ENCODE measurements at places on chromosomes 2 and 18.
A peak's percentile ranks its signal among the peaks of the same experiment; 100 is the strongest.

- DNase-seq: peak; percentile 61
These were observed 1.6 kb downstream of the MTCL1 start for GRCh38 chr18:8706791-8707555.

- DNase-seq: peak; percentile 26
These were observed 68.2 kb downstream of the ZSWIM2 start for GRCh38 chr2:186780701-186781316.

DNA sequence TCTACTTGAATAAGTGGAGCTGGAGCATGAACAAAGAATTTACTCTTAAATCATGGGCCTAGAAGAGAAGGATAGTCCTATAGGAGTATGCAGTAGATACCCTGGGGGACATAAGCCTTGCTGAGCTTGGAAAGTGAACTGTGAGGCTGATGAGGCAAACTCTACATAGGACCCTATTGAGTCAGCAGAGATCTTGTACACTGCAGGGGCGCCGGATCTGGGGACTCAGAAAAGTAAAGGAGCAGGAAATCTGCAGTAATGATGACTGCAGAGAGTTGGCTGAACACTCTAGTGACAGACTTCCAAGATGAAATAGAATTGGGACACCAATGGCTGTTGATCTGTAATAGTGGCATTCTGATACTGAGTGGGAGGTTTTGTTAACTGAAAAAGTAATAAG lies 543.7 kb downstream of the XIRP2 start:
- no peak for DNase-seq

GRCh38 chr2:172673056-172673683 lies 62.5 kb upstream of the RAPGEF4 start:
- no peak for DNase-seq

GRCh38 chr2:44778221-44778654 lies 163.3 kb upstream of the SIX3 start:
- DNase-seq: peak; percentile 12

- no peak for DNase-seq
These were observed 86.1 kb downstream of the LONRF2 start for GRCh38 chr2:100236166-100236565.

DNA sequence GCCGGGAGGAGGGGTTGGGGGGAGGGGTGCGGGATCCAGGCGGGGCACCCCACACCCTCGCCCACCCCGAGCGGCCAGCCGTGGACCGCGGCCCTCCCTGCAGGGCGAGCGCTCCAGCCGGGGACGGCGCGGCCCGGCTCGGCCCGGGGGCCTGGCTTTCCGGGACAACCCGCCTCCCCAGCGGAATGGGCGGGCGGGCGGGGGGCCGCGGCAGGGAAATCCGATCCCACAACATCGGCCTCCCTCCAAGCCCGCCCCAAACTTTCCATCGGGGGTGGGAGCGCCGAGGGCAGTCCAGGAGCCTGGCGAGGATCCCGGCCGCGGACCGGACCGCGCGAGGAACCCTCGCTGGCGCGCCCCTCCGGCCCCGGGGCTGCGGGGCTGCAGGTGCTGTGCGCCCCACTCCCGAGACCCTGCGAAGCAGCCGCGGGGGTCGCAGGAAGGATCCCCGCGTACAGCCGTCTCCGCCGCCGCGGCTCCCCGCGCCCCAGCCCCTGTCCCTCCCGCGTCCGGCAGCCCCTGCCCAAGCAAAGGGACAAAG lies 529 bp downstream of the SEMA4C start:
- peak; percentile 81 for DNase-seq

GRCh38 chr2:240344904-240345303 lies 90.6 kb upstream of the GPC1 start:
- no peak for DNase-seq

DNA sequence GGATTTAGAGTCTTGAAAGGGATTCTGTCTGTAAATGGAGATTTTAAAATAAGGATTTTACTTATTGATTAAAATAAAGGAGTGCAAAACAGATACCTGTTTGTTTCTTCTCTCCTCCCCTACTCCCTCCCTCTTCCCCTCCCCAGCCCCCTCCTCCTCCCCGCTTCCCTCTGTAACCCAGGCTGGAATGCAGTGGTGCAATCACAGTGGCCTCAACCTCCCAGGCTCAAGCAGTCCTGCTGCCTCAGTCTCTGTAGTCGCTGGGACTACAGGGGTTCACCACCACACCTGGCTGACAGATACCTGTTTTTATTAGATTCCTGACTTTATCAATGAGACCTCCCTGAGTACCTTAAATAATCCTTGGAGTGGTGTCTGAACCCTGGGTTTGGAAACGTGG lies 57.1 kb downstream of the OXER1 start:
- DNase-seq: no peak

DNA sequence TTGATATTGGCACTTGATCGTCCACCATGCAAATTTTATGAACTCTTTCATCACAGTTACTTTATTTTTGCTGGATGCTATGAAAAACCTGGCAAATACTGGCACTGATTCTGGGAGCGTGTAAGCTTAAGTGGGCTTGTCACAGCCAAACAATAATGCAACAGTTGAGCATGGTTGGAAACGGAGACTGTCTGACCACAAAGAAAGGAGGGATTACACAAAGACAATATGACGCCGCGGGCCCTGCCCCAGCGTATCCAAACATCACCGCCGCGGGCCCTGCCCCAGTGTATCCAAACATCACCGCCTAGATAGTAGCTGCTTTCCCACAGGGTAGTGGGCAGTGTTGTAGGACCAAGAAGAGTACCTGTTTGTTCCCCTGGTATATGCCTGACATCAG lies 135.9 kb downstream of the PRPF40A start:
- no peak for DNase-seq

- DNase-seq: peak; percentile 44
These were observed 310.4 kb upstream of the SYT4 start for GRCh38 chr18:43587538-43588153.

GRCh38 chr2:20536619-20537422 lies 89.9 kb downstream of the RHOB start:
- DNase-seq: no peak

DNA sequence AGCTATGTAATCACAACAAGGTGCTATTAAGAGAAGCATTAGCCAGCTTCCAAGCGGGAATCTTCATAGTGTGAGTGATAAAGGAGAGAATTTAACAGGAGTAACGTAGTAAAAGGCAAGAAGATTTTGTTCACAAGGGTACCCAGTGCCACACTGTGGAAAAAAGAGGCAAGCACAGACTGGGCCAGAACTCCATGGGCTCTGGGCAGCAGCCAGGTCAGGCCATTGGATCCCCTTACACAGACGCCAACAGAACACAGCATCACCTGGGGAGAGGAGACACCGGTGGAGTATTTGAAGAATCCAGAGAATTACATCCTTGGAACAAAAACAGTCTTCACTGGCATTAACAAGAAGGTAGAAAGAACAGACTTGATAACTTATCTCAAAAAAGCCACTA lies 21.2 kb downstream of the AMER3 start:
- no peak for DNase-seq

GRCh38 chr2:127105656-127106456 lies 1.1 kb downstream of the BIN1 start:
- DNase-seq: peak; percentile 66

DNA sequence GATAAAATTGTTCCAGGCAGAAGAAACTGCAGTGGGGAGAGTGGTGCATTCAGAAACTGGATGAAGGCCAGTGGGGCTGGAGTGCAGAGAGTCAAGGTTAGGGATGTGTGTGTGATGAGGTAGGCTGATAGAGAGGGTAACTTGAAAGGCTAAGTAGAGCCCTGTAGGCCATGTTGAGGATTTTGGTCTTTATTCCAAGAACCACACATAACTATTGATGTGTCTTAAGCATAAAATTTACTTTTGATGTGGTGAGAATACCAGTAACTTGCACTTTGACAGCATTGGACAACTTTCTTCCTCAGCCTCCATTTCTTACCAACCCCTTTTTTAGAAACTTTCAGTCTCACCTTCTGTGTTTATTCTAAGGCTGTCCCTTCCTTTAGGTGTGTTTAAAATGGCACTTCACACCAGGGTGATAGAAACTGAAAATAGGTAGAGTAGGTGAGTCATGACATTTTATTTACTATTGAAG lies 22.6 kb downstream of the MTX2 start:
- no peak for DNase-seq

DNA sequence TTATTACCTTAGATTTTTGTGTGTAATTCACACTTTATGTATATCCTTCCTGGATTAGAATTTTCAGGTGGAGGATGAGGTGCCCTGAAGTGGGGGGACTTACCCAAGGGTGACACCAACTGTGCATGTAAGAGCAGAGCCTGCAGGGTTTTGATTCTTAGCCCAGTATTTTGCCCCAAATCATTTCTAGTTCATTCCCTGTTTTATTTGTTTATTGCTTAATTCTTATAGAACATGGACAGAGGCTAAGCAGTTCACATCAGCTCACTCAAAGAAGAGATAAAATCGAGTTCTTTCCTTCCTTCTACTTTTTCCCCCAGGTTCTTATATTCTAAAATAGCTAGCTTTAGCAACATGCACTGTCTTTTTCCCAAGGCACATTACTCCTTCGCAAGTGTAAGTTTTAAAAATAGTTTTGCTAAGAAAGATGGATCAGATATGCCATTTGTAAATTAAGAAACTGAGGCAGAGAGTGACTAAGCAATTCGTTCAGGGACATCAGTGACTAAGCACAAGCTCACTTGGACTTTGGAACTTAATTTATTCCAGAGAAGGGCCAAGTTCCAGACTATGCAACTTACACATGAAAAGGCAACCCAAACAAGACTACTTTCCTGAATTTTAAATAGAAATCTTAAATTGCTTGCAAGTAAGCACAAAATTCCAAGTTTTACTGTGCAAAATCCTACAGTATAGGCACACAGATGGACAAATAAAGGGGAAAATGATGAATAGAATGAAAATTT lies 427.9 kb upstream of the POU3F3 start:
- DNase-seq: no peak

DNA sequence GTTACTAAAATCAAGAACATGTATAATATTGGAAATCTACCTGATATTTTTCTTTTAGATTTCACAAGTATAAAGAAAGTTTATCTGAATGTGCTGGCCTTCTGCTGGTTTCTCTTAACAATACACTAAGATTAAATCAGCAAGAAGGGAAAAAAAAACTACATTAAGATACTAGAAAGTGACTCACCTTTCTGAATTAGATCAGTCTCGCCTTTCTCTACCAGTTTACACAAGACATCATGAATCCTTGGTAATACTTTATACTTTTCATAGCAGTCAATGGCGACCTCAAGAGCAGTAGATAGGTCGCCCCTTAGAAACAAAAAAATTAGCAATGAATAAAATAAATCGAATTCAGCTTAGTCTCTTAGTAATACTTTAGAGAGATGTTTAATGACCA lies 61.2 kb downstream of the LRPPRC start:
- no peak for DNase-seq

GRCh38 chr18:10515456-10515855 lies 10.4 kb upstream of the NAPG start:
- DNase-seq: no peak

DNA sequence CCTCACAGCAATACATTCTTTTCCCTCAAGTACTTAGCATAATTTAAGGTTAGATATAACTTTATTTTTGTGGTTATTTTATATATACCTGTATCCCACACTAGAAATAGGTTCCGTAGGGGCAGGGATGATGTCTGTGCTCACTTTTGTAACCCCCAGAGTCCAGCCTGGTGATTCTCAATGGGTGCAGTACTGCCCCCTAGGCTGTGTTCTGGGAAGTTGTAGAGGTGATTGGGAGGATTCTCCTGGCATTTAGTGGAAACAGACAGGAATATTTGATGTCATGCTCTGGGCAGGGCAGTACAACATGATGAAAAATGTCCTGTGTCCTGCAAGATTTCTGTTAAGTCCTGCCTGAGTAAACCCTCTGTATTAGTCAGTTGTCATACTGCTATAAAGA lies 333.3 kb downstream of the PLCL1 start:
- no peak for DNase-seq

DNA sequence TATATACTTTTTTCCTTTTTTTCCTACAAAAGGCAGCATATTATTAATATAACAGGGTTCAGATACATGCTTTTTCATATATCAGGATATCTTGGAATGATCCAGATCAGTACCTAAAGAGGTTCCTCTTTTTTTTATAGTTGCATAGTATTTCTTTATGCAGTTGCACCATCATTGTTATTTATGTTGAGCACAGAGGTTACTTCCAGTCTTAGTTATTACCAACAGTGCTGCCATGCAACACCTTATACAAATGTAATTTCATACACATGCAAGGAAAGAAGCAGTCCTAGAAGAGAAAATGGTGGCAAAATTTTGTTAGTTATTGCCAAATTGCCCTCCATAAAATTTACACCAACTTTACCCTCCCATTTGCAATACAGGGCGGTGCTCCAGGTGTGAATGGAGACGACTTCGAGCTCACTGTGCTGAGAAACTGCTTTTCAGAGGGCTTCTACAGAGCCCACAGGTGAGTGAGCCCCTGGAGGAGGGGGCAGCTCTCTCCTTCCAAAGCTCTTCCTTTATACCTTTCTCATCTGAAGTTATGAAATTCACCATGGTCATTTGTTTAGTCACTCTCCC lies 30.0 kb upstream of the KCMF1 start:
- no peak for DNase-seq

DNA sequence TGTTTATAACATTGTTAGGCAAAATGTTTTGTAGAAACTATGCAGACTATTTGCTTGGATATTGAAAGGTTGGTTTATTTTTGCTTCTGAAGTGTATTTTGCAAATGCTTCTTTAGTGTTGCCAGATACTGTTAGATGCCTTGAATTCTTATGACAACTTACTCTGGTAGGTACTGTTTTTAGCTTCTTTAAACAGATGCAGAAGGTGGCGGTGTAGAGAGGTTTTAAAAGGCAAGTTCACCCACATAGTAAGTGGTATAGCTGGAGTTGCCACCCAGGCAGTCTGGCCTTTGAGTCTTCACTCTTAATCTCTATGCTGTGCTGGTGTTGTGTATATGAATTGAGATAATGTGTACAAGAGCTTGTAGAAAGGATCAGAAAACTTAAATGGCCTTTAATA lies 3.6 kb downstream of the PCYOX1 start:
- no peak for DNase-seq

DNA sequence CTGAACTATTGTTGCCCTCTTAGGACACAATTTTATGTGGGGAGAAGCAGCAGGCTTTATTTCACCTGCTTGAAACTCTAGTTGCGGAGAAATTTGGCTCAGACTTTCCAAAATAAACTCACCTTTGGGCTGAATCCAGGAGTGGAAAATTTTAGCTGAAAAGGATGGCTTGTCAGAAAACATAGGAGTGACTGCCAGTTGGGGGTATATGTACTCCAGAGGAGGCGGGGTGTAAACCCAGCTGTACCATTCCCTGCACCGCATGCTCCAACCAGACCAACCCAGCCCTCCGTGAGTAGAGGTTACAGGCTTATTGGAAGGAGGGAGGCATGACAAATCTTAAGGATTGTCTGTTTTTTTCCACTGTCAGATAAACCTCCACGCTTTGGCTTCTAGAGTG lies 53.8 kb downstream of the PRKCE start:
- DNase-seq: no peak

DNA sequence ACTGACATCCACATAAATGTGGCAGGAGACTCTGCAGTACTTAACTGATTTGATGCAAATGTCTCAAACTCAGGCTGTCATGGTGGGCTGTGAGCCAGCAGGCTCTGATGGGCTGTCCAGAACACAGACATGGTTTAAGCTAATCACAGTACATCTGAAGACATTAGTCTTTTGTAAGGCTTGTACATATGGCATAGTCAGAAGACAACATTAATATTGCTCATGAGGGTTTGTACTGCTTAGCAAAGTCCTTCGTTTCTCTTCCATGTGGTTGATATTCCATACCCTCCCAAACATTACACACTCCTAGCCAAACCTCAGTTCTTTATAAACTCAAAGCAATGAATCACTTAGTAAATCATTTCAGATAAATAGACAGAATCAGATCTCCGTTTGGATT lies 330.6 kb downstream of the RND3 start:
- DNase-seq: no peak

GRCh38 chr2:118165595-118165994 lies 77.3 kb downstream of the INSIG2 start:
- DNase-seq: no peak
